Activated naive CD8-positive, alpha-beta T cell treated with anti-CD3 and anti-CD28 coated beads, Interleukin-2, amount 10 ng/mL, durations not matched to agents 7 days and 5 days (primary cell): ENCODE measurements at places on chromosomes 11 and 22. TPM values are rescaled to one million over a fixed set of nuclear protein-coding genes. Genes with fewer than 3 reads are reported as not detected.

DNA sequence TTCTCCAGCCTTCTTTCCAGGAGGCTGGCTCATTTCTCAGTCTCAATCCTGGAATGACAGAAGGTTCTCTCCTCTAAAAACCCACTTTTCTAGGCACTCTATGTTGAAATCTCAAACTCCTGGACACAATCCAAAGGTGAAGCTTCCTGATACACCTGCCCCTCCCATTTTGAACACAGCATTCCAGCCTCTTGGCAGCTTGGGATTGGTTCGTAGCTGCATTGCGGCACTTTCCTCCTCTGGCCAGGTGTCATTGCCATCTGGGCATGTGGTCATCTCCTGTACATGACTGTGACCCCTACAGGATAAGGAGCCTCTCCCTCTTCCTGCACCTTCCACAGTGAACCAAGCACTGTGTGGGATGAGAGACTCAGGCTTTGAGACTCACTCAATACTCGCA, 230.2 kb upstream of the B3GAT1 start:
- no peak for DNase-seq

Gene OR52I1
- not detected for total RNA-seq

DNA sequence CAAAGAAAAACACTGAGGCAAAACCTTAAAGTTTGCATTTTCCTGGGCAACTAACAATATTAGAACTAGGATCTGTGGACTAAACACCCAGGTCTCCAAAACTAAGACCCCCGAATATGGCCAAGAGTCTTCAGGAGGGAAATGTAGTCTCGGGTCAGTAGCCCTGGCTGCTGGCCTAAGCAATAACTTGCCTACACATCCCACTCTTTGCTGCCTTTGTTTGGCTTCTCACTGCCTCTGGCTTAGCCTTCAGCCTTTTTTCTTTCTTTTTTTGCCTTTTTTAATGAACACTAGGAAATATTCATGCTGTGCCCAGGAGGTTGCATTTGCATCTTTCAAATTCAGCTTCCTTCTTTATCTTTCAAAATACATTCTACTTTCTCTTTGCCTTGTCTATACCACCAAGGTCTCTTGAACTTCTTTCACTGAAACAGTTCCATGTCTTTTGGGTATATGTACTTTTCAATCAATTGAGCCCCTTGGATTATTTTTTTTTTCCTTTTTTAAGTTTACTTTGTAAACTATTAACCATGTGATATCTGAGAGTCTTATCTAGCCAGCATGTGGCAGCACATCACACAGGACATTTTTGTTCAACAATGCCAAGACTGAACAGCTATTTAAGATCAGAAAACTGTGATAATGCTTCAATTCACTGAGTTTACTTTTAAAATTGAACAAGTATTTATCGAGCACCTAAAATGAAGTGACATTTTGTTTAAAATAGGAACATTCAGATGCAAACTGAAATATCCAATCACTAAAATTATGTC, 165.0 kb upstream of the TRPC6 start:
- no peak for DNase-seq

Gene TRIM64C
- not detected for total RNA-seq

Gene BRSK2
- 0.37 TPM for total RNA-seq

GRCh38 chr11:4063348-4063747, 31.3 kb upstream of the RRM1 start:
- DNase-seq: no peak

Gene KCNA4
- not detected for total RNA-seq
